ENCODE measurements at places on chromosomes 4 and X. TPM values are rescaled to one million over a fixed set of nuclear protein-coding genes. Genes with fewer than 3 reads are reported as not detected.

DNA sequence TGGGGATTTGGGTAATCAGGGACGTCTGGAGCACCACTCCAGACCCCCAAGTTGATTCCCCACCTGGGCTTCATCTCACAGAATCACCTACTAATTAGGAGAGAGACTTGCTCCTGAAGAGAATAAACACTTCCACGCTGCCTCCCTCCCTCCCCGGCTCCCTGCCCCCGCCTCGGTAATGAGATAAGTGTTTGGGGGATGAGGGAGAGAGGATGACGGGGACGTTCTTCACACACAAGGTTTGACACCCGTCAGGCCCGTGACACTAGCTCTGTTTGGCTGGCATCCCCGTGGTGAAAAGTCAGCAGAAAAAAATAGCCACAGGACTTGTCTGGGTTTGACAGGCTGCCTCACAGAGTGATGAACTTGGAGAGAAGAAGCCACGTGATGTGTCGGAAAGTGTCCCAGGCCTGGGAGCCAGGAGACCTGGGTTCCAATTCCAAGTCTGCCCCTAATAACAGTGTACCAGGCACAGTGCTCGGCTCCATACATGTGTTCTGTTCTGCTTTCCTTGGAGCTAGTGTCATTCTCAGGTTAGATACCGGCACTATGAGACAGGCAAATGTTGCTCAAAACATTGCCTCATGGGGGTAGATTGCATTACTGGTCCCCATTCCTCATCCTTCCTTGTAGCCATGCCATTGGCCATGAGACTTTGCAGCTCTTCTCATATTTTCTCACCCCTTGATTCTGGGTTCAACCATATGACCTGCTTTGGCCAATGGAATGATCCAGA lies 578.0 kb downstream of the BCOR start:
- DNase-seq: no peak

YY2 gene
- 2.0 TPM for total RNA-seq

- DNase-seq: no peak
These were observed 135.0 kb downstream of the RAB28 start for GRCh38 chr4:13349096-13349495.

- DNase-seq: no peak
These were observed 1999.1 kb upstream of the ADGRL3 start for GRCh38 chr4:59200992-59201391.

HAND2 gene
- total RNA-seq: 0.31 TPM

GABRG1 gene
- not detected for total RNA-seq

PRKG2 gene
- total RNA-seq: 0.59 TPM

DNA sequence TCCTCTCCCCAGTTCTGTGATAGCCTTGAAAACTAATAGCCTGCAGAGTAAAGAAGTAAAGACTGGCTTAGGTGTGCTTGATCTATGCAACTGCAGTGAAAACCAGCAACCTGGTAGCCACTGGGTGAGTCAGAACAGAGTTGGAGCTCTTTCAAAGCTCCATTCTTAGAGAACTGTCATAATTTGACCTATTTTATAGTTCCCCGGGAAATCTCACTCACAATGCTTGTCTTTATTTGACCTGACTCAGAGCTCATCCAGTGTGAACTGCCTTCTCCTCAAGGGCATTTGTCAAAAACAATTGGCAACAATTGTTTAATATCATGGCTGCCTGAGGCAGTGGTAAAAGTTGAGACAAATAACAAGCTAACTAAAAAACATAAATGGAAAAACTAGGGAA lies 213.0 kb upstream of the NHS start:
- DNase-seq: no peak

GRCh38 chrX:16981980-16982379 lies 35.5 kb downstream of the REPS2 start:
- DNase-seq: no peak

Data from Panc1 (cell line).